ENCODE measurements at places on chromosomes 13 and 19.

- no peak for DNase-seq
Measured at GRCh38 chr19:17915940-17916593, 16.7 kb upstream of the CCDC124 start.

DNA sequence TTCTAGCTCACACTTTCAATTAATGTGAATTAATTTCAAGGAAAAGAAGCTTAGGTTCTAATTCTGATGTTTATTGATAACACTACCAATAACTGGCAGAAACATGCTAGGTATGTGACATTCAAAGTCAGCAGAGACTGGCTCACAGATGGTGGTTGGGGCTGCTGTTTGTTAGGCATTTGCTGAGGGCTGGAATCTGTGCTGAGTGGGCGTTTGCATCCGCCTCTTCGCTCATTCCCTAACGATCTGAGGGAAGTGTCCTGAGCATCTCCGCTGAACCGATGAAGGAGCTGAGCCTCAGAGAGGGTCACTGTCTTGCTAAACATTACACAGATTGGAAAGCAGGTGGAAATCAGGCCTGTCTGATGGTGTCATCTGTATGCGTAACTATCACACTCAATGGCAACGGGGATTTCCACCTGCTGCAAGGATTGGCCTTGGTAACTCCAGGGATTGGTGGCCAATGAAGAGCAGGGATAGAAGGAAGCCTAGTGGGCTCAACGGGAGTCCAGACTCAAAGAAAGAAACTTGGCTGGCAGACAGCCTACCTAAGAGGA lies 338.9 kb downstream of the TEX29 start:
- DNase-seq, result peak; percentile 64

DNA sequence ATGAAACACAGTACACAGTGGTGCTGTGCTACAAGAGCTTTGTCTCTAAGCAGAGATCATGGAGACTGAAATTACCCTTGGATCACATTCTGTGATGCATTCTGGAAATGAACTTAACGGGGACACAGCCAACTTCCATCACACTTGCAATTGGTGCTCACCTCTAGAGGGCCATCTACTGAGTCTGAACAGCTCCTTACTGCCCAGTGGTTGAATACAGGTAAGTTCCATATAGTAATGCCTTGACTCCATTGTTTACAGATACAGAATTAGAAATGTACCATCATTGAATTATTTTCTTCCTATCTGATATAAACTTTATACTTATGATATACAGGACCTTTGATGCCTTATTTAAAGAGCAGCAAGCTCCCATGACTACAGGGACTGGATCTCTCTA lies 686.4 kb downstream of the PCDH9 start:
- DNase-seq, result no peak

- no peak for DNase-seq
Measured at GRCh38 chr19:5542665-5543064, 25.1 kb downstream of the TINCR start.

DNA sequence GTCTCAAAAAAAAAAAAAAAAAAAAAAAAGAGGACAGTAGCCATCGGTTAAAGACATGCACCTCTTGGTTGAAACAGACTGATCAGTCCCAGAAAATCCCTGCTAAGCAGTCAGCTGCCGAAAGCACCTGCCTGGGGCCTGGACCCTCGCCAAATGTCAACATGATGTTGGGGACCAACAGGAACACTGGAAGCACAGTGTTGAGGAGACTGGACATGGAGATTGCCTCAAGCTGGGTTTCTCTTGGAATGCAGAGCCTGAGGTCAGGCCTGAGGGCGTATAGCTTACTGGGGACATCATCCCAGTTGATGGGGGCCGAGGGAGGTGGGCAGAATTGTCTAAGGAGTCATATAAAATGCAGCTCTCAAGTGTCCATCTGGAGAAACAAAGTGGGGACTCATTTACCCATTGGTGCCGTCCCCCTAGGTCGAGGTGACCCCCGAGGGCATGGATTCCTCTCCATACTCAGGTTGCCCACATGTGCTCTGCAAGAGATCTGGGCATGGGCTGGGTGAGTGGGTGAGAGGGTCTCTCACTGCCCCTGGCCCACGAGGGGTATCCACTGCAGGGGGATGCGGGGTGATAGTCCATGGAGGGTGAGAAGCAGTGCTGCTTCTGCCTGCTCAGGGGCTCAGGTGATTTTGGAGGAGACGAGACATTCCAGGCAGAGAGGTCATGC lies 164.5 kb downstream of the URI1 start:
- no peak for DNase-seq

DNA sequence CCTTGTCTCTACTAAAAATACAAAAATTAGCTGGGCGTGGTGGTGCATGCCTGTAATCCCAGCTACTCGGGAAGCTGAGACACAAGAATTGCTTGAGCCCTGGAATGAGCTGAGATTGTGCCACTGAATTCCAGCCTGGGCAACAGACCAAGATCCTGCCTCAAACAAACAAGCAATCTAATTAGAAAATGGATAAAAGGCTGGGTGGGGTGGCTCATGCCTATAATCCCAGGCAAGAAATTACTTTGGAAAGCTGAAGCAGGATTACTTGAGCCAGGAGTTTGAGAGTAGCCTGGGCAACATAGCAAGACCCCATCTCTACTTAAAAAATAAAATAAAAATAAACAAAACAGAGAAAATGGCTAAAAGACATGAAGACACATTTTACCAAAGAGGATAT lies 77.0 kb downstream of the CAB39L start:
- no peak for DNase-seq

GRCh38 chr13:74444161-74444571 lies 310.0 kb upstream of the KLF12 start:
- no peak for DNase-seq

GRCh38 chr19:41323023-41323422 lies 13.1 kb downstream of the CCDC97 start:
- no peak for DNase-seq

GRCh38 chr19:52498571-52498970 lies 28.9 kb upstream of the ZNF808 start:
- no peak for DNase-seq

- no peak for DNase-seq
Measured at GRCh38 chr13:88068316-88068715, 397.1 kb downstream of the SLITRK5 start.

DNA sequence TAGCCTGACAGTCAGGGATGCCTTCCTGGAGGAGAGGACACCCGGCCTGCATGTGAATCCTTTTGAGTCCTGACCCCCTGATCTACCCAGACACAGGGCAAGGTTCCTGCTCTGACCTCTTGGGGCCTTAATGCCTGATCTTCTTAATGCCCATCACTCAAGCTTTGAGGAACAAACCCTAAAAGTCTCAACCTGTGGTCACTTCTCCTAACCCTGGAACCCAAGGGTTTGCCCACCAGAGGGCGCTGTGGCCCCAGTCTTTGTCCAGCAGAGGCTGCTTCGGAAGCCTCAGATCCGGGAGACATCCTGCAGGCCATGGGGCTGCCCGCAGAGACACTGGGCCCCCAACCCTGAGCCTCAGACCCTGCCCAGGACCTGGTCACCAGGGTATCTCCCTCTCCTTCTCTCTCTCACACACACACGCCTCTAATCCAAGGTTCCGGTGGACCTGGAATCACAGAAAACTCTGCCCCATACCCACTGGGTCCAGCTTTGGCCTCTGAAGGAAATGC lies 9.8 kb upstream of the DPF1 start:
- peak; percentile 9 for DNase-seq

DNA sequence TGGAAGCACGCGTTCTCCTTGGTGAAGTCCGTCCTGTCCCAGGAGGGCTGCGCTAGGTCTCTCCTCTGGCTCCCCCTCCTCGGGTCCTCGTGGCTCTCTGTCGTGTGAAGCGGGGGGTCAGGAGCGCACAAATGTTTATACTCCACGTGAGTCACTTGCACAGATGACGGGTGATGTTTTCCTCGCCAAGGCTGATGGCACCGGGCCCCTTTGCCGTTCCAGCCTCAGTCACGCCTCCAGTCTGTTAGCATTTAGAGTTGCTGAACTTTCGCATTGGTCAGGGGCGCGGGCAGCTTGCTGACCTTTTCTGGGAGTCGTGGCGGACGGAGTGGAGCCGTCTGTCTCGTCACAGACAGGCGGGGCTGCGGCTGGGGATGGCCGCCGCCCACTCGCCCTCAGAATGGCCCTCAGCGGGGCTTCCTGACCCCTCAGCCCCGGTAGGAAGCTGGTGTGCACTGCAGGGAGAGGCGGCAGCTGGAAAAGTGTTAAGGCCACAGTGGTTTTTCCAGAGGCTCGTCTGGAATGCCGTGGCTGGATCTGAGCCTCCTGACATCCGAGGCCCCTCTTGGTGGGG lies 13.7 kb downstream of the KLHL26 start:
- DNase-seq, result no peak

- no peak for DNase-seq
Measured at GRCh38 chr13:25847145-25847544, 204.7 kb downstream of the SHISA2 start.

DNA sequence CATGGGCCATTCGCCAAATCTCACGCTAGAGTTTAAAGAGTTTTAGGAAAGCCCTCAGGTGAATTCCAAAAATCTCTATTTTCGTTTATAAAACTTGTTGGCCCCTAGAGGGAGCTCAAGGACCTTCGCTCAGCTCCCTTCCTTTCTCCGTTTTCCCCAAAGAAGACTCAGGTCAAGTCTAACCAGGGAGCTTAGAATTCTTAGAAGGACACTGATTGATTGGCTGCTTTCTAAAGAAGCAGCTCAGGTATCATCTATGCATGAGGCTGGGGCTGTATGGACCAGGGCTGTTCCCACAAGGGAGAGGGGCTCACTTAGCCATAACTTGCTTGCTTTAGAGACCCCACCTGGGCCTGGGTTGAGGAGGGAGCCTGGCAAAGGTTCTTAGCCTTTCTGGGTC lies 20.5 kb downstream of the DZIP1 start:
- peak; percentile 37 for DNase-seq

DNA sequence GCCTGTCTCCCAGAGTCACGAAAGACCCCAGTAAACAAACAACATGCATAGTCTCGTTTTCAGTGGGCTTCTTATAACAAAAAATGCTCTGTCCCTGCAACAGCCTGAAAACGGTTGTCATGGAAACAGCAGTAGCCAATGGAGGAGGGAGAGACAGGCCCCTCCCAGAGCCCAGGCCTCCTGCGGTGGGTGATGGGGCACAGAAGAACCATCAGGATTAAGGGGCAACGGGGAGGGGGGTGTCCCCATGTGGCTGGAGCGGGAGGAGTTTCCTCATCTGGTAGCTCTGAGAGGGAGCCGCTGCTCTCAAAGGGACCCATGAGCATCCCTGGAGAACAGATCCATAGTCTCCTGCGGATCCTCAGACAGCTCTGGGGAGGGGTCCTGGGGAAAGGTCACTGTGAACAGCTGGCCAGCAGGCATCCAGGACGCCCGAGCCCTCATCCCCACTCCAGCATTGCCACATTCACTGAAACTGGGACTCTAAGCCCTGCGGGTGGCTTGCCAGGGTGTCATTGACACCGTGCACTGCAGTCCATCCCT lies 37.5 kb upstream of the PNMA8B start:
- DNase-seq, result no peak

DNA sequence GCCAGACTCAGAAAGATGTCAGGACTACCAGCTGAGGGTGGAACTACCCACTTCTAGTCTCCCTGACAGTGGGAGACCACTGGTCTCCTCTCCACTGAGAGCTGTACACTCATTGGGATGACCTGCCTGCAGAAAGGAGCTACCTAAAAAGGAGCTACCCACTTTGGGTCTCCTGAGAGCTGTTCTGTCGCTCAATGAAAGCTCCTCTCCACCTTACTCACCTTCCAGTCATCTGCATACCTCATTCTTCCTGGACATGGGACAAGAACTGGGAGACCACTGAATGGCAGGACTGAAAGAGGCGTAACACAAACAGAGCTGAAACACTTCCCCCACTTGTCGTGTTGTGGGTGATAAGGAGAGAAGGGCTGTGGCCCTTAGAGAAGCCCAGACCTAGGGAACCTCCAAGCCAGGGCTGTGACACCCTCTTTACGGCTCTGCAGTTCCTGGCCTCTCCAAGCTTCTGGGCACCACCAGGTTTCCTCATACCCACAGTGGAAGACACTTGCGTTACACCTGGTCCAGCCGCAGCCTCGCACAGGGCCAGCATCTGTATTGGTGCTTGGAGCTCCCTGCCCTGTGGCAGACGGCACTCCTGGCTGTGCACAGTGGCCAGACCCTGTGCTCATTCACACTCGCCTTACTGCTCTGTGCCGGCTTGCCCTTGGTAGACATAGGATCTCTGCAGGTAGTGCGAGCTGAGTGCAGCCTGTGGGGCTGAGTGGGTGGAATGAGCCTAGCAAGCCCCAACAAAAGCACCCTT lies 54.9 kb upstream of the SLITRK6 start:
- no peak for DNase-seq

- no peak for DNase-seq
Measured at GRCh38 chr13:37209621-37210580, 104.4 kb upstream of the CSNK1A1L start.

DNA sequence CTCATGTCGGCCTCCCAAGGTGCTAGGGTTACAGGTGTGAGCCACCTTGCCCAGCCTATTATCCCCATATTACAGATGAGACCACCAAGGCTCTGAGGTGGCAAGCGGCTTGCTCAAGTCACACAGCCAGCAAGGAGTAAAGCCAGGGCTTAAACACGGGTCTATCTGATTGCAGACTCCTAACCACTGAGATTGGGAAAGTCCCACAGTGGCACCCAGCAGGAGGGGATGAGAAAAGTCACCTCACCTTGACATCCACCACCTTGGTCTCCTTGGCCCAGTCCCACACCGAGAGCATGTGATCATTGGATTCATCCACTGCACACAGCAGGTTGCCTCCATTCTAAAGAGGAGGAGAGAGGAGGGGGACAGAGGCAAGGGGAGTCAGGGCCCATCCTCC lies 9.5 kb downstream of the EML2 start:
- DNase-seq, result no peak

DNA sequence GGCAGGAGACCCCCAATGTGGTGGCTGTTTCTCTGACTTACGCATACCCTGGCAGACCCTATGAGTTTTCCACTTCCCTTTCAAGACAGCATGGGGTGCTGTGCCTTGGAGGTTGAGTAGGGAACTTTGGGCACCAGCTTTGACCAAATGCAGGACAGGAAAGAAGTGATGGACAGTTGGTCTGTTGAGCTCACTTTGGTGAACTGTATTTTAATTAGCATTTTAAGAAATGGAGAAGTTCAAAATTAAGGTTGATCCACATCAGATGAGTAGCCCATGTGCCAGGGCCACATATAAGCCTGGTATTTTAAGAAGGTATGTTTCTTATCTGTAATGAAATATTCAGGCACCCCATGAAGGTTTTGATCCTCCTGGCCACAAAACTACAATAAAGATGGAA lies 46.1 kb upstream of the RAP2A start:
- DNase-seq, result no peak

DNA sequence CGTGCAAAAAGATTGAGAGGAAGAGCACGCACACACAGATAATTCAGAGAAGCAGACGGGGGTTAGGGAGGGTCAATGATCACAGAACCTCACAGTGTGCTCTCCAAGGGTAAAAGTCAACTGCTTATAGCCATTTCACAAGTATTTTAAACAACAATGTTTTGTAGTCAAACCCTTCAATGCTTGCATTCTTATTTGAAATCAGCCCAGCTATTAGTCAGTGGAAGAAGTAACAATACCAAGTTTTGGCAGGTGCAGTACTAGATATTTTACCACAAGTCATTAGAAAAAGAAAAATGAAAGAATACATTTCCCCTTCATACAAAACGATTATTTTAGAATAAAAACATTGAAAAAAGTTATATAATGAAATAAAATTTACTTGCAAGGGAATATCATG lies 2.6 kb downstream of the CSNK1A1L start:
- DNase-seq, result no peak

- no peak for DNase-seq
Measured at GRCh38 chr13:51036418-51036817, 74.7 kb downstream of the C13orf42 start.

Measured in DMS79 treated with DMSO at 0.1 percent for 48 hours (cell line).